ENCODE measurements at places on chromosomes 13 and 19.

DNA sequence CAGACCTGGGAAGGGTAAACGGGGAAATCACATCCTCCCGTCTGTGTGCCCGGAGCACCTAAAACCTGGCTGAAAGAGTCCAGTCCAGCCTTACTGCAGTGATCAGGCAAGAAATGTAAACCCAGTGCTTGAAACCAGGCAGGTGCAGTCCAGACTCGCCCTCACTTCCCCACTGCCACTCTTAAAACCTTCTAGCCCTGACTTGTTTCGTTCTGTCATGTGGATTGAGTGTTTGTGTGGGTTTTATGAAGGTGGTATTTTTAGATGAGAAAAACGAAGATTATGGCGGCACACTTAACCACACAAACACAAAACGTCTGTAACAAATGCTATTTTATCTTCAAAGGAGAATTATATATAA lies 839 bp upstream of the CKAP2 start:
- peak; percentile 52 for DNase-seq

GRCh38 chr13:93769101-93769500 lies 542.5 kb downstream of the GPC6 start:
- no peak for DNase-seq

DNA sequence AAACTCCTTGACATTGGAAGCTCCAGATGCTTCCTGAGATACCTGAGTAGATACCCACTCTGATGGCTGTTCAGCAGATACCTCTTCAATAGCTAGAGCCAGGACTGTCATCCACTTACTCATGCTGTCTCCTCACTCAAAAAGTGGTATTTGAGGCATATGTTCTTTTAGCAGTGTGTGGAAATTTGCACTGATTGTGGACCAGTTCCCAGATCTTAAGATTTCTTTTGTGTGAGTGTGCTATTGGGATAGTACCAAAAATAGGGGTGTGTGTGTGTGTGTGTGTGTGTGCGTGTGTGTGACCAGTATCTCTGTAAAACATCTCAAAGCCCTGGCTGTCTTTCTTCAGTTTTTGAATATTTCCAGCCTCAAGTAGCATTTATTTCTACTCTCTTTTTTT lies 108.3 kb downstream of the SLITRK5 start:
- DNase-seq, result no peak

GRCh38 chr13:22141716-22142115 lies 470.8 kb downstream of the FGF9 start:
- DNase-seq, result no peak

GRCh38 chr19:4380254-4380727 lies 20.1 kb downstream of the SH3GL1 start:
- peak; percentile 66 for DNase-seq

DNA sequence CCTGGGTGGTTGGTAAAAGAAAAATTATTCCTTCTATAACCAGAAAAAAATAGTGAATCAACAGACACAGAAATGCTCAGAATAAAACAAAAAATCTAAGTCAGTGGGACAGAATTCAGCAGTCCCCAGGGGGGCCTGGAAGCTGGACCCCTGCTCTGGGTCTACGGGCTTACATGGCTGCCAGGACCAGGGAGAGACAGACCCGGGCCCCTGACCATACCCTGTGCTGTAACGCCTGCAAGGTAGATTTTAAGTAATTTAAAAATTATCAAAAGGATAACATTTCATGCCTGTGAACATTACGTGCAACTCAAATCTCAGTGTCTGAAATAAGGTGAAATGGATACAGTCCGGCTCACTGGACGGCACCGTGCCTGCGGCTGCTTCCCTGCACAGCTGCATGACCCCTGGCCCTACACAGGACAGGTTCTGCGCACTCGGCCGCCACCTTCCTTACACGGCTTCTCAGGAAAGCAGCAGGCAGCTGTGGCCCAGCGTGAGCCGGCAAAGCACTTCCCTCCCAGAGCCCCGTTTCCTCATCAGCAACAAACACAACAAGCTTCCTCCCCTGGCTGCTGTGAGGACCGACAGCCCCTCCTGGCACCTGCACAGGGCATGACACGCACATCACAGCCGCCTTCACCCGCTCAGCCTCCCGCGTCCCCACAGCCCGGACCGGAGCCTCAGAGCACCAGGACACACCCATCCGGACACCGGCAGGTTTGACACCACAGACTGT lies 22.2 kb downstream of the RASA3 start:
- DNase-seq, result peak; percentile 85

GRCh38 chr13:53141336-53141735 lies 112.7 kb downstream of the OLFM4 start:
- DNase-seq, result no peak

- no peak for DNase-seq
Measured at GRCh38 chr19:47901370-47901769, 15.3 kb upstream of the SULT2A1 start.

GRCh38 chr13:83386609-83387008 lies 495.7 kb downstream of the SLITRK1 start:
- DNase-seq, result no peak

DNA sequence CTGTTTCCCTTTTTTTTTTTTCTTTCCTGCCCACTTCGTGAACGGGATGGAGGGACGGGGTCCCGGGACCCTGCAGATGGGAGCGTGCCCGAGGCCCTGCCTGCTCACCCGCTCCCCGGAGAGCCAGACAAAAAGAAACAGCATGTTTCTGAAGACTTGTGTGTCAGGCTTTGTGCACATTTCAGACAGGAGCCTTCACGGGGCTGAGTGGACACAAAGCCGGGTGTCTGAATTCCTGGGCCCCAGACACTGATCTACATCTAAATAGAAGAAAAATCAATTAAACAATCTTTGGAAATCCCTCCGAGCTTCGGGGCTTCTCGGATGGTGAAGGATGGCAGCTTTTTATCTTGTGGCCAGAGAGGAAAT lies 4.2 kb downstream of the PGPEP1 start:
- DNase-seq, result no peak

- DNase-seq, result no peak
Measured at GRCh38 chr19:33861950-33862349, 65.3 kb downstream of the KCTD15 start.

- no peak for DNase-seq
Measured at GRCh38 chr19:34241513-34242337, 12.6 kb upstream of the GARRE1 start.

DNA sequence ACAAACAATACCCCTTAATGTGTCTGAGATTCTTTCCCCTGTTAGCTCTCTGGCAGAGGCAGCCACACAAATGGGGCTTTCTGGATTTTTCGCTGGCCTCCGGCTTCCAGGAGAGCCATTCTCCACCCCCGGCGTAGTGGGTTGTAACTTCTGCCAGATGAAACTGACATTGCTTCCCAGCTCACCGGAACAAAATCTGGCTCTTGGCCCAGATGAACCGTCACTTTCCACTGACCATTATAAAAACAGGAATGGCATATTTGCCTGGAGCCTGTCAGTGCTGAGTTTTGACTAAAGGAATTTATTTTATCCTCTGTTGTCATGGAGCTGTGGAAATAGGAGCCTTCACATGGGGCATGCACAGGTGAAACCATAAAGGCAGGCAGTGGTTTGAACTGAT lies 120.6 kb upstream of the GPR12 start:
- DNase-seq, result no peak

- no peak for DNase-seq
Measured at GRCh38 chr19:50500753-50501151, 10.2 kb downstream of the JOSD2 start.

GRCh38 chr13:105297839-105298238 lies 1237.6 kb downstream of the EFNB2 start:
- no peak for DNase-seq

DNA sequence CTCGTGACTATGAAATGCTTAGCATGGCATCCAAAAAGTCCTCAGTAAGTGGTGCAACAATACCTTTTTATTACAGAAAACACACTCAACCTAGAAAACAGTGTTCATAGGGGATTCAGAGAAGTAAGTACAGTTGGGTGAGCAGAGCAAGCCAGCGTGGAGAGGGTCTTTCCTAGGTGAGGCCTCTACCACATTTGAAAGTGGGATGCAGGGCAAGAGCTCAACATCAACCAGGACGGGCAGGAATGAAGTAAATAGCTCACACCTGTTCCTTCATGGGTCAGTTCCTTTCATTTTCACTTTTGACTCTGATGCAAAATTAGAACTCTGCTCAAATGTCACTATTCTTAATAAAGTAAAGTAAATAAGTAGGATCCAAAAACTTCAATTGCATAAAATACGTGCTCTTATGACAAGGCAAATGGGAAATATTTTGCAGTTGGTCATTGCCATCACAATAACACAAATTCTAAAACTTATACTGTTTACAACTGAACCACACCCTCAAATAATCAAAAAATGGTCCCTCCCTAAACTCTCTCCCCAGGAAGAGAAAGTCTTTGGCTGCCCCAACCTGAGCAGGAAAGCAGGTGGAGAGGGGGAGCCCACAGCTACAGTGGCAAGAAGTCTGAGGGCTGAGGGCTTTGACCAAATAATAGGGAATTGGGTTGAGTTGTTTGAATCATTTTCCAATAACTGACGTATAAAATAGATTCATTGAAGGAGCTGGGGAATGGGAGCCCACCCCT lies 20.2 kb downstream of the CHAMP1 start:
- no peak for DNase-seq

DNA sequence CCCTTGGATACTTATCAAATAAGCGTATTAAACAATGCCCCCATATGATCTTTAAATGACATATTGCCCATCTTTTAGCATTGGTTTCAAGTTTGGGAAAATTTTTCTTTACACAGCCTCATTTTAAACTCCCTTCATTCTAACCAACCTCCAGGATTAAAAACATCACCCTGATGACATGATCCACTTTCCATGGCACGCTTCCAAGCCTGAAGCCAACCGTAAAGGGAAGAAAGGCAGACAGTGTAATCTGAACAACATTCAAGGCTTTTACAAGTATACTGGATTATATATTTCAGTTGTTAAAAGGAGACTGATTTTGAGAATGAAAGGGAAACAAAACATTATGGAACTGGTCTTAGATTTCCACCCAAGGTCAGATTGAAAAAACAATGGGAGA lies 1721.9 kb downstream of the OLFM4 start:
- DNase-seq, result no peak

DNA sequence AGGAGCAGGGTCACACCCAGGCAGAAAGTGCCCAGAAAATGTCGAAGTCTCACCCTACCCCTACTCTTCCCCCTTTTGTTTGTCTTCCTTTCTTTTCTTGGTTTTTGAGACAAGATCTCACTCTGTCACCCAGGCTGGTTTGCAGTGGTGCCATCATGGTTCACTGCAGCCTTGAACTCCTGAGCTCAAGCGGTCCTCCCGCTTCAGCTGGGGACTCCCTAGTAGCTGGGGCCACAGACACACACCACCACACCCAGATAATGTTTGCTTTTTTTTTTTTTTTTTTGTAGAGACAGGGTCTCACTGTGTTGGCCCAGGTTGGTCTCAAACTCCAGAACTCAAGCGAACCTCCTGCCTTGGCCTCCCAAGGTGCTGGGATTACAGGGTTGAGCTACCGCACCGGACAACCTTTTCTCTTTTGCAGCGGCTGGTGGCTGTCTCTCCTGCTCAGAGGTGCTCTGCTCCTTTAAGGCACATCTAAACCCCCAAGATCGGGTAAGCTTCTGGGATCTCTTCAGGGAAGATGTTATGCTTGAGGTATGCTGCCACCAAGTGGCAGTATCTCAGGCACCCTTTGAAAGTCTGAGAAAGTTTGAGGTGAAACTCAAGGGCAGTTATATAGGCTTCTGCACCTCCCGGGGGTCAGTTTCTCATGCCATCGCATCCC lies 22.4 kb upstream of the EBI3 start:
- DNase-seq, result no peak

DNA sequence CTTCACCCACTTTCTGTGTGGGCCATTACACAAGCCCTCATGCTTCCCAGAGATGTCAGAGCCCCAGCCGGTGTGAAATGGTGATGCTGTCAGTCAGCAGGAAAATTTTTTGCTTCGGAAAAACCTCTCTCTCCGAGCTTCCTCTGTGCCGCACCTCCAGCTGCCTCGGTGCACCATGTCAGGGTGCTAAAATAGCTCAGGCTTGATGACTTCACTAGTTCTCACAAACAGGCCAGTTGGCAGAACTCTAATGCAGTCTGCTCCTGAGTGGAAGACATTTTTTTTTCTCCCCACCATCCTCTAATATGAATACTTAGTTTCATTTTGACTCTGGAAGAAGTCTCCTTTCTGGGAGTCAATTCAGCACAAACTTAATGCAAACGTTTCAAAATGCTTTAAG lies 71.3 kb downstream of the KLF12 start:
- peak; percentile 48 for DNase-seq

- peak; percentile 56 for DNase-seq
Measured at GRCh38 chr19:40223135-40223822, 3.2 kb downstream of the CCNP start.

DNA sequence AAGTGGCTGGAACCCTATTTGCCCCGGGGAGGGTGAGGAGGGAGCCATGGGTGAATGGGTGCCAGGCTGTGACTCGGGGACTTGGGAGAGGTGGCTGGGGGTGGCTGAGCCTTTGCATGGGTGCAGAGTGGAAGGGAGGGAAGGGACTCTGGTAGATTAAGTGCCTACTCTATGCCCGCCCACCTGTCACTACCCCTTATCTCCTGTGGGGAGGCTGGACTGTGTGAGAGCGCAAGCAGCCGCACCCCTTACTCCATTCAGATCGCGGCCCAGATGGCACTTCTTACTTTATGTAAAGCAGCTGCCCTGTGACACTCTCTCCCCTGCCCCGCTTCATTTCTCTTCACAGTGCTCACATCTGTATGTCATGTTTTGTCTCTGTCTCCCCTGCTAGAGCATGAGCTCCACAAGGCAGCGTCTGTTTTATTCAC lies 2.9 kb downstream of the KASH5 start:
- no peak for DNase-seq

All from CD4-positive, alpha-beta T cell treated with Interleukin-17A for 1 hour (primary cell).